Astrocyte of the cerebellum (primary cell): ENCODE measurements at places on chromosomes 5 and 9.

GRCh38 chr5:17001428-17001827 lies 65.3 kb upstream of the MYO10 start:
- no peak for DNase-seq

- DNase-seq = no peak
Measured at GRCh38 chr5:170302653-170303501, 5.3 kb upstream of the LCP2 start.

DNA sequence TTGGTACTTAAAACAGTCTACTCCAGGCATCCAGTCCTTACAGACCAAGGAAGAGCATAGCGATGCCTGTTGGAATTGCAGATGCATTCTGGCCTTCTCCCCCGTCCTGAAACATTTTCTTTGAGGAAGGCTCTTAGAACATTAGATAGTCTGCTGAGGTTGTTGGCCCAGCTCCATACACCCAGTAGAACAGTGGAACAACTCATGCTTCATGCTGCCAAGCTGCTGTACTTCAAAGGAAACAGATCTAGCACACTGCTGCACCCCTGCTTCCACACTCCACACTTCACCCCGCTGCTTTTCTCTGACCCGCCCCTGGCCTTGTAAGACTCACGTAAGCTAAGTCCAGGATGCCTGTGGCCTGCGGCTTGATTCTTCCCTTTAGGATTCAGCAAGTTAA lies 33.4 kb upstream of the NCS1 start:
- peak; percentile 96 for DNase-seq

DNA sequence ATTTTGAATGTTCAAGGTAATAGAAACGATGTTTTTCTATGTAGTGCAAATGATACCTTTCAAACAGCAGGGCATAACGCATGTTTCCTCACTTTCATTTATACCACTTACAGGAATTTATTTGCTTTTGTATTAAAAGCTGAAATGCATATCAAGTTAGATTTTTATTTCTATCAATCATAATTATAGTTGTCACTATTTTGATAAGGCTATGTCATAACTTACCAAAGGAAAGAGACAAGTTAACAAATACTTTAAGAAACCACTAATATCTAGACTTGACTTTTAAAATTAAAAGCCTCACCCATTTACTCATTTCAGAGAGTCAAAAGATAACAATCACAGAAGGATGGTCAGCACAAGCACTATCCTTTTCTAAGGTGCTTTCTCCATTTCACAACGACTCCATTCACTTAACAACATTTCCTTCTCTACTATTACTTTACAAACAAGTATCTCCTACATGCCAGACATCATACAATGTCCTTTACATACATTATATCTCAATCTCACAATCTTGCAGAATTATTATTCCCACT lies 12.6 kb downstream of the ERP44 start:
- DNase-seq = no peak

GRCh38 chr5:6347673-6348072 lies 30.7 kb downstream of the MED10 start:
- no peak for DNase-seq

- no peak for DNase-seq
Measured at GRCh38 chr9:114376586-114377445, 11.0 kb downstream of the AKNA start.

- DNase-seq = no peak
Measured at GRCh38 chr5:57931807-57932206, 449.2 kb upstream of the ACTBL2 start.

DNA sequence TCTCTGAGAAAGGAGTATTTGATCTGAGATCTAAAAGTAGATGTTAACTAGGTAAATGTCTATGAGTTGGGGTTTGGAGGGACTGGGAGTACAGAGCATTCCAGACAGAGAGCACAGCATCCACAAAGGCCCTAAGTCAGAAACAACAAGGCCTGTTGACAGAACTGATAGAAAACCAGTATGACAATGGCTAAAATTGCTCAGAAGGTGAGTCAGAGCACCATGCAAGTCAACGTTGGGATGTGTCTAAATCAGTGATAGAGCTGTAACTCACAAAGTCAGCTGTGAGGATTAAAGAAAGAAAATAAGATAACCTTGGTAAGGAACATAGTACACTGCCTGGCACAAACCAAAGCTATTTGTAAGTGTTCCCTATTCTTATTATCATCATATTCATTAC lies 124.0 kb downstream of the CETN3 start:
- no peak for DNase-seq

- DNase-seq = no peak
Measured at GRCh38 chr9:99834474-99834873, 12.8 kb downstream of the NR4A3 start.

GRCh38 chr5:148205044-148205806 lies 2.4 kb downstream of the SPINK6 start:
- no peak for DNase-seq

DNA sequence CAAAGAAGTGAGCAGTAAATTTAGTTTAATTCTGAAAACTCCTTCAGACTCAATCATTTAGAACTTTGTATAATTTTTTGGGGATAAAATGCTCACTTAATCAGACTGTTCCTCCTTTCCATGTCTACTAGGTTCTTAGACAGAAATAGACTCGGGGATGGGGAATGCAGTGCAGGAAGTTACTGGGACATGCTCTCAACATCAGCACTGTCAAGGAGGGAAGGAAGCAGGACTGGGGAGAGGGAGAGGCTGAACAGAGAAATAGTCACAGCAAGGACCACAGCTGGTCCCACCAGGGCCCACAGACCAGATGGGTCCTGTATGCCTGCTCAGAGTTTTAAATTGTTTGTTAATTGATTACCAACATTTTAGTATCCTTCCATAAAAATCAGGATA lies 310.1 kb upstream of the MSX2 start:
- DNase-seq = no peak

DNA sequence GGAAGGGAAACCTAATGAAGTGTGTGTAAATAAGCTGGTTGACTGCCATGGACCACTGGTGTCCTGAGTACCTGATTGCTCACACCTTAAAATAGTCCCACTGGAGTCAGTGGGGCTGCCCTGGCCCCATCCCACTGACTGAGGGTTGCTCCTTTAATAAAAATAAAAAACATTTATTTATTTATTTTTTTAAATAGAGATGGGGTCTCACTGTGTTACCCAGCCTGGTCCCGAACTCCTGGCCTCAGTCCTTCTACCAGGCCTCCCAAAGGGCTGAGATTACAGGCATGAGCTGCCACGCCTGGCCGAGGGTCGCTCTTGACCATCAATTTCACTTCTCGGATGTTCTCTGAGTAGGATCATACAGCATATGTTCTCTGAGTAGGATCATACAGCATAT lies 394.2 kb upstream of the IRX2 start:
- DNase-seq = no peak

GRCh38 chr5:72221541-72221940 lies 98.5 kb downstream of the MRPS27 start:
- DNase-seq = no peak
